ENCODE measurements at places on chromosomes 5 and 9.

GRCh38 chr5:38728029-38728428, 117.8 kb upstream of the OSMR start:
- DNase-seq, result no peak

DNA sequence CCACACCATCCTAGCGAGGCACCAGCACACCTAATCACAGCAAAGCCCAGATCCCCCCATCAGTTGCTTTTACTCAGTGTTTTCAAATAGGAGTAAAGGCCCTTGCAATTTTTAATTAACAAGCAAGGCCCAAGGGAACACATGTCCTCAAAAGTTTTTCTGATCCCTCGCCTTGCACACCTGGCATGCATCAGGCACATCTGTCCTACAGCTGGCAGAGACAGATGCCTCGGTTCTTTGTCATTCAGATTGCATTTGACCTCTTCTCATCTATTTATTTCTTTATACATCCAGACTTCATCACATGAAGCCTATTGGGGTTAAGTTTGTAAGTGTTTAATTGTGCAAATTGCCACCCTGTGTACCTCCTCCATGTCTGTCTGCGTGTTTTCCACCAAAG, 241.4 kb downstream of the MARCHF11 start:
- DNase-seq, result no peak

DNA sequence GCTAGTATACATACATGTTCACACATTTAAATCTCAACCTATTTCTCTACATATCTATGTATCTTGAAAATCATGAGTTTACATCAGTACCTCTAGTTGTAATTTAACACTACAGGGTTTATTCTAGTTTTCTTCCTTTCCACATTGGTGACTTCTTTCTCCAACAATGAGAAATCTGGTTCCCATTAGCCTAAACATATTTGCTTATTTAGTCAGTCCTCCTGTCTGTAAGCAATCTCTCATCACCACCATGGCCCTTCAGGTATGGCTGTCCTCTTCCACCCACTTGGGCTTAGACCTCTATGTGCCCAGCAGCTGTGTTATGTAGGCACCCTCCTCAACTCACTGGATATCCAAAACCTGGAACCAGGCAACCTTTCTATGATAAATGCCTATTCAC, 8.0 kb upstream of the SPATA31D1 start:
- no peak for DNase-seq

DNA sequence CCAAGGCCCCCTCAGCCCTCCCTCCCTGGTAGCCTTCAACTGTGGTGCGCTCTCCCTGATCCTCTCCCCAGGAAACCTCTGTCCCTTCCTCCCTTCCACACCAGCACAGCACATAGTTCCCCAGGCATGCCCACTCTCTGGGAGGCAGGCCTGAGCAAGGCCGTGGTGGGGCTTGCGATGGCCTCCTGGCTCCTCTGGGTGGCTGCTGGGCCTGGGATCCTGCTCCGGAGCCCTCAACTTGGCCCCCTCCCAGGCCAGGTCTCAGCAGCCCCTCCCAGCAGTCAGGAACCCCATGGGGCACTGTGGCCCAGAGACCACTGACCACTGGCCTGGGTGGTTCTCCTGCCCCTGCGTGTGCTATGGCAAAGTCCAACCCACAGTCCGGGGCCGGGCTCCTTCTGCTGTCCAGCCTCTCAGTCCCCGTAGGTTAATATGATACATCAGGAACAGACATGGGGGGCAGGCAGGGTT, 125.8 kb downstream of the ZNF354C start:
- no peak for DNase-seq

- DNase-seq, result no peak
These were observed 13.0 kb upstream of the NR5A1 start for GRCh38 chr9:124520206-124520596.

DNA sequence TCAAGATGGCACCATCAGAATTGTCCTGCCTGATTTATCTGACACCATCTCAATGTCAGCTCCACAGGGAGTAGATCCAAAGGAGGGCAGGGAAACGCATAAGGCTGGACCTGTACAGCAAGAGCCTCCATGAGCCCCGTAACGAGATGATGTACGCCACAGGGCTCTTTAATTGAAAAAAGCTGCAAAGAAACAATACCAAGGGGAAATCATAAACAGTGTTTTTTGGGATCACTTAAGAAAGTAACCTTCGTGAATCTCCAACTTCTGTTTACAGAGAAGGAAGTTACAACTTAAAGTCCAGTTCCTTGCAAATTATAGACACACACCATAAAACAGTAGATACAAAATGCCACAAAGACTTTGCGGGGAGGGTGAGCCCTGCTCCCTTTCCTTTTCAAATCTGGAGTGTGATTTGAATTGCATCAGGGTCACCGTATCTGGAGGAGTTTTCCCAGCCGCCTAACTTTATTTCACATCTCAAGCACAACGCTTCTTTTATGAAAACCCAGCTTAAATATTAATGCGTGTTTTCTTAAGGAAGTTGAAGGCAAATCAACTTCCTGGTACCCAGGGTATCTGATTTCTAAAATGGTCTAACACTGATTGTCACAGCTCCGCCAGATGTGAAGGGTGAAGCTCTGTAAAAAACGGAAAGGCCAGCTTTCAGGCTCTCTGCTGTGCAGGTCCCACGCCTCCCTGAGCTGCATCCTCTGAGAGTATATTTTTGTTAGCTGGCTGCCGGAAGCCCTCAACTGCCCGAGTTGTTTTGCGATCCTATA, 88.9 kb downstream of the EBF1 start:
- DNase-seq, result no peak

DNA sequence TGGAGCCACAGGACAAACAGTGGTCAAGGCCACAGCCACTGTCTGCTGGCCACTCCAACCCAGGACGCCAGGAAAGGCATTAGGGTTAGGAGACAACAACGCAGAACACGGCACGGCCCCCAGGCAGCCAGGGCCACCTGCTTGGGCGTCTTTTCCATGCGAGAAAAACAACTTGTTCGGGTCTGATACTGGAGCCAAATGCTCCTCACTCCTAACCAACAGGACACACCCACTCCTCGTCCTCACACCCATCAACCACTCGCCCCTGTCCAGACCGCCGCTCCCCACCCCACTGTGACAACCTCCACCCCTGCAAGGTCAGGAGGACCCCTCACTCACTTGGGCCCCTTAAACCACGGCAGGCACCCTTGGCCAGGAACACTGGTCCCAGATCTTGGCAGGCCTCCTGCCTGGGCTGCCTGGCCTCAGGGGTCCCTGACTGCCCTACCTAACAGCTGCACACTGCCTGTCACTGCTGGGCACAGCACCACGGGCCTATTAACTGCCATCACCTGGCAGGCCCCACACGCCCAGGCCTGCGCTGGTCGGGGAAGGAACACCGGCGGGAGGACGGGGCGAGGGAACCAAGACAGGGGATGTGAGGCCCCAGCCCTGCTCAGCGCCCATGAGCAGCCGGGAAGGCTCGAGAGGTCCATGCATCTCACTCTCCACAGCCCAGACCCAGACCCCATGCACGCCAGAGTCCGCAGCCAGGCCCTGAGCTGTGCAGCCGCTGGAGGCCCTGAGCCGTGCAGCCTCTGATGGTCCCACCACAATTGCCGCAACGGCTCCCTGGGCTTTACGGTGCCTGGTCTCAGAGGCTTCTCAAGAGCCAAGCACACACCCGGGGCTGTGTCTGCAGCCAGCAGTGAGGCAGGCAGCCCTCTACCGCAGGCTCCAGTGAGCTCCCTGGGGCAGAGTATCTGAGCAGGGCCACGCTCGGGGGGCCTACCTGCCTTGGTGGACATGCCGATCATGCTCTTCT, 13.8 kb downstream of the CLPTM1L start:
- DNase-seq, result no peak

GRCh38 chr9:104682642-104683041, 11.7 kb upstream of the OR13D1 start:
- no peak for DNase-seq

DNA sequence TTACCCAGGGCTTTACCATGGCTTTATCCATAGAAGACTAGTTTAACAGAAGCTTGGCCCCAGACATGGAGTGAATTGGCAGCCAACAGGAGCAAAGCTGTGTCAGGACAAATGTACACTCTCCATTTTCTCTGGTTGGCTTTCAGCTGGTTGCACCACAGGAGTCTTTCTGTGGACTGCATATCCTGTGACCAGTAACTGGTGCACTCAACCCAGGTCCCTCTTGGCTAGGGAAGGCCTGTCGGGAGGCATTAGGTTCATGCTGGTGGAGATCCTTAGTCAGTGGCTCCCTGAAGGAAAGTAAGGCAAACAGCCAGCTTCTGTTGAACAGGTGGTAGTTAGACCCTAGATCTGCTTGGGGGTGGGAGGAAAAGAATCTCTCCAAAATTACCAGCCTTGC, 146.9 kb upstream of the TLX3 start:
- no peak for DNase-seq

DNA sequence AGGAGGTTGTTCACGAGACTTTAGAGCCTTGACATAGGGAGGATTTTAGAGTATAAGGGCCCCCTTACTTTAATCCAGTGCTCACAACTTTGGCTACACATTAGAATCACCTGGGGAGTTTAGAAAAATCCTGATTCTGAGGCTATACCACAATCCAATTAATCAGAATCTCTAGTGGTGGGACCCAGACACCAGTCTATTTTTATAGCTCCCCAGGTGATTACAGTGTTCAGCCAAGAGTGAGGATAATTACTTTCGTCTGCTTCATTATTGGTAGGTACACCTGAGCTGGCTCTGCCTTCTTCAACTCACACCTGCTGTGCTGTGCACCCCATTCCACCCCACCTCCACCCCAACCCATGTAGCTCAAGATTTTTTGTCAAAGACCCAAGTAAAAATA, 141.3 kb upstream of the EPB41L4A start:
- DNase-seq, result no peak
